ENCODE measurements at places on chromosomes 7 and 10.
A peak's percentile ranks its signal among the peaks of the same experiment; 100 is the strongest.

DNA sequence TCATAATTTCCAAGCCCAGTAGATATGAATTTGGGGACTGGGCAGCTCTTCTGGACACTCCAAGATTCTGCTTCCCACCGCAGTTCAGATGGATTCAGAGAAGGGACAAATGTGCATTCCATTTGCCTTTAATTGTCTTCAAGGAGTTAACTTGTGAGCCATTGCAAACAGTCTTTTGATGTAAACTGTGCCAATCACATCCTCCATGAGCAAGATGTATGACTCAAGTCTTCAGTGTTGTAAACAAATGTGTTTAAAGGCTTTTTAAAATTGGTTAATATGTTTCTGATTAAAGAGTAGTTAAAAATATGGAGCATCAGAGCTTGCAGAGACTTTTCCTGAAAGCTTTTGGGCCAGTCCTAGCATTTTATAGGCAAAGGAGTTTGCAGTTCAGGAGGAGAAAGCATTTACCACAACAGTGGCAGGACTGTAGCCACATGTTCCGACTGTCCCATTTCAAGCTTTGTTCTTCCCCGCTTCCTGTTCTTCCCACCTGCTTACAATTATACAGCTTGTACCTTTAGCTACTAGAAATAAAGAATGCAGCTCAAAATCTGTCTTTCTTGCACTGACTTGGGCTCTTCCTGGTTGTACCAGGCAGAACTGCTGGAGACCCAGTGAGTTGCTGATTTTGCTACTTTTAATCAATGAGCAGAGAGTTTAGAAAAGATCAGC, 6.2 kb downstream of the SLC18A2 start:
- DNase-seq, result no peak

DNA sequence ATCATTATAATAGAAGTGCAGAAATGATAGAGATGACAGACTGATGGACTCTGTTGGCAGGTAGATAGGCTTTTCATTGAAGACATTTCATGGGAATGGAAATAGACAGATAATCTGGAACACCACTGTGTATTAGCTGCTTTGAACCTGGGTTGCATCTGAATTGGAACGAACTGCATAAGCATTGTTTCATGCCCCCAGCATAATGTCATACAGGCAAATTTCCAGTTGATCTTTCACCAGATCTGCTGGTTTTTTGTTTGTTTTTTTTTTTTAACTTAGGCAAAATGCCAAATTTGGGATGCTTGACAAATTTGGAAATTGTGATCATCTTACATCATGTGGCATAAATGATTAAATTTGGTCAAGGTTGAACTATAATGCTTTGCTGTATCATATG, 172.1 kb upstream of the AOAH start:
- no peak for DNase-seq

GRCh38 chr10:75062506-75063299, 48.8 kb upstream of the SAMD8 start:
- no peak for DNase-seq

GRCh38 chr7:84506151-84506550, 311.6 kb upstream of the SEMA3A start:
- no peak for DNase-seq

DNA sequence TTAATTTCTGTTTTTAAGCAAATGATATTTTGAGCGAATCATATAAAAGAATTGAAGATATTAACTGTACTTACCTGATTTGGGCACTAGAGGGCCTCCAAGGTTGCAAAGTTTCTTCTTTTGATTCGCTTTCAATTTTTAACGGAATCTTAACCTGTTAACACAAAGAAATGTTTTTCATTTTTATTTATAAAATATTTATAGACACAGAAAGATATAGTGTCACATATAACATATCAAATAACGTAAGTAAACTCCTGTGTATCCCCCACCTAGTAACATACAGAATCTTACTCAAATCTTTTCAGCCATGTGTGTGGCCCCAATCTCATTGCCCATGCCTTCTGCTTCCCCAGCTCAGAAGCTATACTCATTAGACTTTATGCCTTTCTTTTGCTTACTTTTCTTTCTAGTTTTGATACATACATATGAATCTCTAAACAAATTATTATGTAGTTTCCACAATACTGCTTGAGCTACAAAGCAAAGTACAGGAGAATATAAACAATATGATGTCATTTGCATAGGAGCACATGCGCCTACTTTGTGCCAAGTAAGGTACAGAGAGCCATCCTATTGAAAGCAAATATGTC, 49.5 kb upstream of the ZPBP start:
- no peak for DNase-seq

DNA sequence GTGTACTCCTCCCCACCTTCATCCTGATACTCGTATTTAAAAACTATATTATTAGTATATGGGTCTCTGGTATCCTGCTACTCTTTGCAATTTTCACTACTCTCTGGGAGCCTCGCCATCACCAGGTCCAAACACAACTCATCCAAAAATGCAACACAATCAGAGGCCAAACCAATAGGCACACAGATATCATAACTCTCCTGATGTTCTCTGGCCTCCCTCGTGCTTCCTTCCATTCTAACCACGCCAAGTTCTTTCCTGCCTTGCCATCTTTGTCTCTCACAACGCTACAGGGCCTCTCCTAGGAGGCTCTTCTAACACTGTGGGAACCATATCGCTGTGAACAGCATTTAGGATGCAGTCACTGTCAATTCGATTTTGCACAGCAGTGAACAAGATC, 7.3 kb downstream of the RHEB start:
- no peak for DNase-seq

GRCh38 chr7:148419856-148420832, 170.4 kb upstream of the C7orf33 start:
- DNase-seq, result no peak

- DNase-seq, result no peak
Observed at GRCh38 chr10:93313798-93314197, 168.3 kb downstream of the MYOF start.

DNA sequence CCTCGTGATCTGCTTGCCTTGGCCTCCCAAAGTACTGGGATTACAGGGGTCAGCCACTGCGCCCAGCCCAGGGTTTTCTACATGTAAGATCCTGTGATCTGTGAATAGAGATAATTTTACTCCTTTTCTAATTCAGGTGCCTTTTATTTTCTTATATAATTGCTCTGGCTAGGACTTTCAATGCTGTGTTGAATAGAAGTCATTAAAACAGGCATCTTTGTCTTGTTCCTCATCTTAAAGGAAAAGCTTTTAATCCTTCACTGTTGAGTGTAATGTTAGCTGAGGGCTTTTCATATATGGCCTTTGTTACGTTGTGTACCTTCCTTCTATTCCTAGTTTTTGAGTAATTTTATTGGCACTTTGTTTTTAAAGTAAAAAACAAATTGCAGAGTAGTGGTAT, 26.6 kb downstream of the ANLN start:
- DNase-seq, result no peak

DNA sequence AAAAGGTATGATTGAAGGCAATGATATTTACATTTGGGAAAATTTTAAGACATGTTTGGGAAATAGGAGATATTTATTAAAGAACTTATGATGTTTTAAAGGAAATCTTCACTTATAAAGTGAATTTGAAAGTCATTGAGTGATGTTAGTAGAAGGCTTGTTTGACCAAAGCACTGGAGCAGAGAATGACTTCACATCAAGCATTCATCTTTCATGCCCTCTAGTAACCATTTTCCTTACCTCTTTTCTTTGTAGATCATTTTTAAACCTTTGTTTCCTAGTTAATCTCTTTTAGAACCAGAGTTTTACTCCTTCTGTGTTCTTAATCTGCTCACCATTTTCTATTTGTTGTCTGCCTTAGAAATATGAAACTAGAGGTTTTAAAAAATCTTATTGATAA, 111.3 kb upstream of the FOXP2 start:
- no peak for DNase-seq

GRCh38 chr7:74453322-74454011, at the start of gene GTF2IRD1:
GTF2IRD1 (plus strand) TSS chr7:74453906; CDS start chr7:74508081, 54,175 bp downstream.
- peak; percentile 30 for DNase-seq

- DNase-seq, result no peak
Observed at GRCh38 chr7:32574626-32575025, 79.3 kb downstream of the AVL9 start.

DNA sequence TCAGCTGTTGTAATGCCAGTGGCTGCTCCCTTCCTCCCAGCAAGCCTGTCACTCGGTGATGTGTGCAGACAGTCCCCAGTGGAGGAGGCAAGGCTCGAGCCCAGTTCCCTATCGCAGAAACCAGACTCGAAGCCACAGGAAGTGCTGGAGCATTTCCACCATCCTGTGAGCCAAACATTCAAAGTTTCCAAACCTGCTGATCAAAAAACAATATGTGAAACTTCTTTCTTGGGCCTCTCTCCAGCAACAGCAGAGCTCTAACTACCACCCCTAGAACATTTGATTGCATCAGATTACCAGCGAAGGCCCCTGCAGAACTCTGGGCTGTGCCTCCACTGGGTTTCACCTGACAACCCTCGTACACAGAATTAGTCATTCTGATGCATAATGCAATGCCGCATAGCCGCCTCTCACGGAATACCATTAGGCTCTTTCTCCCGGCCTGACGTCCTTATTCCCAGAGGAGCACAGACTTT, 94.0 kb downstream of the ELMO1 start:
- peak; percentile 69 for DNase-seq
